Urothelium cell line (cell line): ENCODE measurements at places on chromosomes 4 and X.
A peak's percentile ranks its signal among the peaks of the same experiment; 100 is the strongest.

- DNase-seq = no peak
Observed at GRCh38 chr4:139214039-139214534, 37.1 kb upstream of the ELF2 start.

- peak; percentile 41 for DNase-seq
Observed at GRCh38 chr4:138870737-138871554, 144.6 kb upstream of the NOCT start.

DNA sequence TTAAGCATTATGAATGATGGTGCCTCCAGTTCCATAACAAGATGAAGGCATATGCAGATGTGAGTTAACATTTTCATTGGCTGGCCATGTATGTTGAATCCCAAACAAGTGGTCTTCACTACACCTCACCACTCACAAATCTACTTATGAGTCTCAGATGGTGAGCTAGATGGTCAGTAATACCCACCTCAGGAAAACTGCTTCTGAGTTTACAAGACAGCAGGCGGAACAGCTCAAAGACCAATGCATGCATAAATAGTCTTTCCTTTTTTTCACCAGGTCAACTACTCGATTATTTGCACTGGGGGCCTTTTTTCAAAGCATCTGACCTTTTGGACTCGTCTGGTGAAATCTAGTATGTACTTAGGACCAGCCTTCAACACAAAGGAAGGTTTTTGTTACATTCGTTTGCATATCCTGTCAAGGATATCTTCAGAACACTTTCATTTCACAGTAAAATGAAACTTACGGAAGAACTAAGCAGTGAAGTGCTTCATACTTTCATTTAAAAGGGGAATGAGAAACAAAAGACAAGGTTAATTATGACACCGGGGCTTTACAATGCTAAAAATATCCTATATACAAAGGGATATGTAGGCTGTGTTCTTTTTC is 23.1 kb upstream of the TLR7 start:
- no peak for DNase-seq

GRCh38 chrX:5681159-5681558 is 547.5 kb downstream of the NLGN4X start:
- peak; percentile 1 for DNase-seq

GRCh38 chrX:47361538-47362511 is 8.6 kb upstream of the ZNF157 start:
- DNase-seq = peak; percentile 78

GRCh38 chrX:136899221-136899620 is 18.7 kb upstream of the RBMX start:
- no peak for DNase-seq

- DNase-seq = peak; percentile 31
Observed at GRCh38 chr4:16496501-16496900, 270.2 kb upstream of the TAPT1 start.

- DNase-seq = peak; percentile 42
Observed at GRCh38 chrX:153469811-153470410, 465 bp downstream of the HAUS7 start.

GRCh38 chrX:115372152-115372551 is 82.6 kb downstream of the LUZP4 start:
- DNase-seq = no peak

DNA sequence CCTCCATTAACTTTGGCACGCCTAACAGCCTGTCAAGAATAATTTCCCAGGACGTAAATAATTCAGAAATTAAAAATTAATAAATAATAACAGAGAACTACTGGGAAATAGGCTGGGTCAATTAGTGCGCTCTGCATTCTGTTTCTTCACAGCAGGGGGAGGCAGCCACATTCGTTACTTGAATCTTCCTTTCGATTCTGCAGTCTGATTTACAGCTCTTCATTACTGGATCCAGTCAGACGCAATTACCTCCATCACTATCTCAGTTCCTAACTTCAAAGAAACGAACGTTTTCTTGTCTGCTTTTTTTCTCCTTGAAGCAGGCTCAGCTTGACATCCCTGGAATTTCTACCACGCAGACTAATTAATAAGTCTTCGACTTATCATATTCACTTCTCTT is 9.0 kb upstream of the RPL34 start:
- DNase-seq = no peak

DNA sequence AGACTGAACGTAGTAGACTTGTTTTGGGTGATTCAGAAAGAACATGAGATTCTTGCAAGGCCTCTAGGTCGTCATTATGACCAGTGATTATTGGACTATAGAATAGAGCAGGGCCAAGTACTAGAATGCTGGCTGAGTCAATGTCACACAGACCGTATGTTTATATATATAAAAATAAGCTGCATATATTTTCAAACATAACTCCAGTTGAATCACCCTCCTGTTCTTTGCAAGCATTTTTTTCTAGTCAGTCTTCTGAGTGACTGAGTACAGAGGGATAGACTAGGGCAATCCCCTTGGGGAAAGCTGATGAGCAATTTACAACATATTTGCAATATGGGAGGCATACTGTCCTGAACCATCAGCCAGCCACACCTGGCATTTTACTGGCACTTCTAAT is 48.4 kb upstream of the PRPS1 start:
- no peak for DNase-seq

DNA sequence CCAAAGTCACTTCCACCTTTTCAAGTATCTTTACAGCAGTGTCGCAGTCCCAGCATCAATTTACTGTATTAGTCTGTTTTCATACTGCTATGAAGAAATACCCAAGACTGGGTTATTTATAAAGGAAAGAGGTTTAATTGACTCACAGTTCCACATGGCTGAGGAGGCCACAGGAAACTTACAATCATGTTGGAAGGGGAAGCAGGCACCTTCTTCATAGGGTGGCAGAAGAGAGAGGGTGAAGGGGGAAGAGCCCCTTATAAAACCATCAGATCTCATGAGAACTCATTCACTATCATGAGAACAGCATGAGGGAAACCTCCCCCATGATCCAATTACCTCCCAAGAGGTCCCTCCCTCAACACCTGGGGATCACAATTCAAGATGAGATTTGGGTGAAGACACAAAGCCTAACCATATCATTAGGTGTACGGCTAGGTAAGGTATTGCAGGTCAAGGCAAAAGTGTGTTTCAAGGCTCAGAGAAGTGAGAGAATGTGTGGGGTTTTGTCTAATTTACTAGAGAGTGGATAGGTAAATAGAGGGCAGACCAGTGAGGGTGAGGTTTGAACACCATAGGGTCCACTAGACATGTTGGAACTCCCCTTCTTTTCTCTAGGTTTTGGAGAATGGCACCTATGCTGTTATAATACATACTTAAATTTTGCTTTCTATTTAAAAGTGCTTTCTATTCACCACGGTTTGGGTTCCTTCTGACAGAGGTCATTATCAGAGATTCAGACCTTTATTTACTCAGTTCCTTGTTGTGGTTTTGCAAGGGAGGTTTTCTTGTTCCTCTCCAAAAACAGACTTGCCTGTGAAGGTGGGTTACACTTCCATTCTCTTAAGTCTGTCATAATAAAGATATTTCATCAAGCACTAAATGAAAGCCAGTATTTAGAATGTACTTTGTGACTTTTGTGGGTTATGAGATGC is 186.6 kb downstream of the CPEB2 start:
- DNase-seq = no peak

GRCh38 chrX:23385242-23385641 is 50.6 kb downstream of the PTCHD1 start:
- DNase-seq = no peak

GRCh38 chr4:91198951-91199350 is 1071.8 kb downstream of the CCSER1 start:
- no peak for DNase-seq

- DNase-seq = no peak
Observed at GRCh38 chr4:16139066-16139945, 55.5 kb upstream of the PROM1 start.

GRCh38 chr4:67071641-67072040 is 473.7 kb downstream of the CENPC start:
- no peak for DNase-seq

DNA sequence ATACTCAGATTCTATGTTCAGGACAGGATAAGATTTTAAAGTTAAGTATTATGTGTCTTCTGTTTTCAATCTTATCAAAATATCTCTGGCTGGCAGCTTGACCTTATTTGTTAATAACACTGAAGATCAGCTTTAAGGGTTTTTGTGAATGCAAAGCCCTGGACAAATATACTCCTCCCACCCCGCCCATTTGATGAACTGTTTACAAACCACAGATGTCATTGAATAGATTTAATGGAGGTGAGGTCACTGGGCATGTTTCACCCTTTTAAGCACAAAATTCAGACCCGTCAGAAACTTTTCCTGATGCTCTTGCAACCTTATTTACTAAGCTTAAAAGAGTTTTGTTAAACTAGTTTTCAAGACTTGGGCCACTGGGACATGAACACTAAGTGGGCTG is 10.1 kb upstream of the CXCL8 start:
- DNase-seq = no peak

- peak; percentile 62 for DNase-seq
Observed at GRCh38 chr4:104064646-104065577, 345.1 kb upstream of the TACR3 start.
